NK-92 treated with Interleukin-12 subunit alpha and Interleukin-12 subunit beta, amount 100 ng/mL, for 24 hours (cell line): ENCODE measurements at places on chromosomes 6 and 20.

GRCh38 chr6:16109659-16110305, 19.1 kb upstream of the MYLIP start:
- no peak for DNase-seq

DNA sequence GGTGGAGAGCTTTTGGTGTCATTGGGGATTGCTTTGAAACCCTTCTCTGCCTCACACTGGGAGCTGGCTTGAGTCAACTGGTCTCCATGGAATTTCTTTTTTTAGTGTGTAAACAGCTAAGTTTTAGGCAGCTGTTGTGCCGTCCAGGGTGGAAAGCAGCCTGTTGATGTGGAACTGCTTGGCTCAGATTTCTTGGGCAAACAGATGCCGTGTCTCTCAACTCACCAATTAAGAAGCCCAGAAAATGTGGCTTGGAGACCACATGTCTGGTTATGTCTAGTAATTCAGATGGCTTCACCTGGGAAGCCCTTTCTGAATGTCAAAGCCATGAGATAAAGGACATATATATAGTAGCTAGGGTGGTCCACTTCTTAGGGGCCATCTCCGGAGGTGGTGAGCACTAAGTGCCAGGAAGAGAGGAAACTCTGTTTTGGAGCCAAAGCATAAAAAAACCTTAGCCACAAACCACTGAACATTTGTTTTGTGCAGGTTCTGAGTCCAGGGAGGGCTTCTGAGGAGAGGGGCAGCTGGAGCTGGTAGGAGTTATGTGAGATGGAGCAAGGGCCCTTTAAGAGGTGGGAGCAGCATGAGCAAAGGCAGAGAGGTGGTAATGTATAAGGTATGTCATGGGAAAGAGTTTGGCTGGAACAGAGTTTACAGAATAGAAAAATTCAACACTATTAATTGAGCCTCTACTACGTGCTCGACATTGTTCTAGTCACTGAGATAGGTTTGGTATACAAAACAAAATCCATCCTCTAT, 31.2 kb downstream of the SRSF3 start:
- DNase-seq = no peak

DNA sequence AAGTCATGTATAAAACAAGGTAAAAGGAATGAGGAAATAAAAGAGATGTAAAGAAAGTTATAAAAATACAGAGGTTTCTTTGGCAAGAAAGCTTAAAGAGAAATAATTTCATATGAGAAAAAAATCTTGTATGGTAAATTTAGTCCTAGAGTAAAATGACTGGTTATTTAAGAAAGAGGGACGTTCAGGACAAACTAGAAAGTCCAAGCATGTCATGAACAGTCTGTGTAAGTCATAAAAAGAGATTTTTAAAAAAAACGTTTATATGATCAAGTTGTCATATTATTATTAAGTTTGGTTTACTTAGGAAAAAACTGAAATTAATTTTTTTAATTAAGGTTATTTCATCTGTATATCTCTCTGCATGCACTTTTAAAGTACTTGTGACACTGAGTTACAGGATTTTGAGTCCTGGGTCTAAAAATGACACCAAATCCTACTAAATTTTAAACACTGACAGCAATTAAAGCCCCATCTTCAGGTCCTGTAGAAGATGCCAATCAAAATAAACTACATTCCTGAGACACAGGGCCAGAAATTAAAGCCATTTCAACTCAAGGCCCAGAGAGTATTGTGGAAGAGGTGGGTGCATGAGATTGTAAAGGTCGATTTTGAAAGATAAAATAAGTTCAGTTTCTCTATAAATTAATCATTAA, 62.4 kb downstream of the AGPAT4 start:
- no peak for DNase-seq

DNA sequence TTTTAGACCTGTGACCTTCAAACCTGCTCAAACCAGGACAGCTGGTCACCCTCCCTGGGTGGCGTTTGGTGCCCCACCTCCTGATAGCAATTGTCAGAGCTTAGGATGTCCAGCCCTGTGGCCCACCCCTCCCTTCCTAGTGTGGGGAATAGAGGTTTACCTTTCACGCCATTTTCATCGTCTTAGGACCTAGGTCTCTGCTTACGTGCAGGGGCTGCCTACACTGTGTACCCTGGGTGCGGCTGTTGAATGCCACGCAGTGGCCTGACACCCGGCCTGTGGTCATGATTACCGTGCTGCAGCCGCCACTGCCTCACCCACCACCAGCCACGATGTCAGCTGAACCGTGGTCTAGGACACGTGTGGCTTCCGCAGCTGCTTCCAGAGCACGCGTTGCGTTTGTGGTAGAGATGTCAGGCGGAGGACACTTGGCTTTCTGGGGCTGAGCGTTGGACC, 157.3 kb downstream of the DTNBP1 start:
- DNase-seq = no peak

DNA sequence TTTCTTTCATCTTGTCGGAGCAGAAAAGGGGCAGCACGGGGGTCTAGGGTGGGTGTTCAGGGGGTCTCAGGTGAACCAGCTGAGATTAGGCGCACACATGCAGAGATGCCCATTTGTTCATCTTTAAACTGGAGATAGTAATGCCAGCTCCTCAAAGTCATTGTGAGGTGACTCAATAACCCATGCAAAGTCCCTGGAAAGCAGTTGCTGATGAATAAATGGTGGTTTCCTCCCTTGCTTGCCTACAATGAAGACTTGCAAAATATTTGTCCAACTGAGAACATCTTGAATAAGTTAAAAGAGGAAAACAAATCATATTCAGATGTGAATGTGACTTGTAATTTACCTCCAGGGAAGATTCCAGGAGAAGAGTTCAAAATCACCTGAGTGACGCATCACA, 206.9 kb downstream of the LY86 start:
- DNase-seq = no peak

- no peak for DNase-seq
Observed at GRCh38 chr6:57068061-57068460, 21.6 kb downstream of the KIAA1586 start.

DNA sequence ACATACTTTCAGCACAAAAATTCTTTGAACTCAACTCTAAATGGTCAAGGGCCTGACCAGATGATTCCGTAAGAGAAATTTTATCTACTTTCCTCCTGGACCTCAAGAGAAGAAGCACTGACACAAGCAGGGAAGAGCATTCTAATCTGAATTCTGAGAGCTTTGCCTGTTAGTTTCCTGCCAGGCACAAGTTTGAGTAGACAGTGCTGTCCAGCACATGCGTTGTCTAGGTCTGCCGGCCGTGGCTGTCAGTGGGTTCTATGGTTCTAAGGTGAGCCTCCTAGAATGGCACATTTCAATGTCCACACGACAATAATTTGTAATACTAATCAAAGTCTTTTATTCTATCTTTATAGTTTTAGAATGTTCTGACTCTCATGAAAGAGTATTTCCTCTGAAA, 91.9 kb downstream of the RFPL4B start:
- DNase-seq = no peak

- no peak for DNase-seq
Observed at GRCh38 chr6:67129780-67130179, 1422.8 kb upstream of the EYS start.

DNA sequence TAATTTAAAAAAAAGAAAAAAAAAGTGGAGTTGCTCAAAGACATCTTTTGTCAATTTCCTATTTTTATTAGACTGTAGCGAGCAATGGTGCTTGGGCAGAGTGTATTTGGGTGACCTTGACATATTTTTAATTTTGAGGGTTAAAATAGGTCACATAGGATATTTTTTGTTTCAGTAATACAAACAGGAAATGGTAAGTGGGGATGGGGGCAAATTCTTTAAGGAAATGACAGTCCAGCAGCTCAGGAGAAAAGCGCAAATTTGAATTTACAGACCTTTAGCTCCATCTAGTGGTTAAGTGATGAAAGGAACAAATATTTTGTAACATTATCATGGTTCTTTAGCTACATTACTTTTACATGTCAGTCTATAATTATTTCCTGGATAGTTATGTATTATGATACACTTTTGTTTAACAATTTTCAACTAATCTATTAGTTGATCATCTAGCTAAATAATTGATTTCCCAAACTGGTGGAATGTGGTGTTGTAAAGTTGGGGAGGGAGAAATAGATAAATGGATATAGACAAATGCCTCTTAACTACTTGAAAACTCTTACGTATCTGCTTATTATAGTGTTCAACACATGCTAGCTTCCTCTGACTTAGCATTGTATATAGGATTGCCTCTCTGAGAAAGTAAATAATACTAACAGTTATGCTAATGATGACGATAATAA, 10.0 kb downstream of the CITED2 start:
- DNase-seq = no peak

- no peak for DNase-seq
Observed at GRCh38 chr6:21166754-21167153, 426.8 kb upstream of the SOX4 start.
